Right forelimb (tissue), 1 donor: ENCODE measurements at places on chromosomes 13 and 19.

GRCh38 chr13:44237881-44238421 is 135.7 kb upstream of the SERP2 start:
- DNase-seq, result peak; percentile 72

- DNase-seq, result no peak
Observed at GRCh38 chr13:40130871-40131636, 475.6 kb downstream of the COG6 start.

GRCh38 chr13:113553511-113554332 is 30.8 kb upstream of the TFDP1 start:
- DNase-seq, result peak; percentile 28

DNA sequence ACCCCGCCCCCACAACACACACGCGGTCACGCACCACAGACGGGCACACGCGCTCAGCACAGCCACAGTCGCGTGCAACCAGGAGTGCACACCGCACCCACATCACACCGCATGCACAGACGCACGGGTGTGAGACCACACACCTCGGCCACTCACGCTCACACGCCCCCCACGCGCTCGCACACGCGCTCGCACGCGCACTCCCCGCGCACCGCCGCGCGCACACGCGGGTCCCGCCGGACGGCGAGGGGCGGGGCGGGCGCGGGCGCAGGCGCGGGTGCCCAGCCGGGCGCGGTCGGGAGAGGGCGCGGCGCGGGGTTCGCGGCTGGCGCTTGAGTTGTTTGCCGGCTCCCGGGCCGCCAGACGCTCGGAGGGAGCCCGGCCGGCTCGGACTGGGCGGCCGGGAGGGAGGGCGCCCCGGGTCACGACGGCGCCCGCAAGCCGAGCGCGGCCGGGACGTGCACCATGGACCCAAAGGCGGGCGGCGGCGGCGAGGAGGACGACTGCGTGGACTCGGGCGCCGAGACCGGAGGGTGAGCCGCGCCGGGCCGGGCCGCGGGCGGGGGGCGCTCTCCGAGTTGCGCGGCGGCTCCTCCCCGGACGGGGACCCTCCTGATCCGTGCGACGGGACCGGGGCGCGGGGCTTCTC is at the start of gene FAM124A:
FAM124A (plus strand) TSS at position 362 of the 649 bp plus-strand sequence; CDS start at position 466, 104 bp downstream.
- peak; percentile 69 for DNase-seq

DNA sequence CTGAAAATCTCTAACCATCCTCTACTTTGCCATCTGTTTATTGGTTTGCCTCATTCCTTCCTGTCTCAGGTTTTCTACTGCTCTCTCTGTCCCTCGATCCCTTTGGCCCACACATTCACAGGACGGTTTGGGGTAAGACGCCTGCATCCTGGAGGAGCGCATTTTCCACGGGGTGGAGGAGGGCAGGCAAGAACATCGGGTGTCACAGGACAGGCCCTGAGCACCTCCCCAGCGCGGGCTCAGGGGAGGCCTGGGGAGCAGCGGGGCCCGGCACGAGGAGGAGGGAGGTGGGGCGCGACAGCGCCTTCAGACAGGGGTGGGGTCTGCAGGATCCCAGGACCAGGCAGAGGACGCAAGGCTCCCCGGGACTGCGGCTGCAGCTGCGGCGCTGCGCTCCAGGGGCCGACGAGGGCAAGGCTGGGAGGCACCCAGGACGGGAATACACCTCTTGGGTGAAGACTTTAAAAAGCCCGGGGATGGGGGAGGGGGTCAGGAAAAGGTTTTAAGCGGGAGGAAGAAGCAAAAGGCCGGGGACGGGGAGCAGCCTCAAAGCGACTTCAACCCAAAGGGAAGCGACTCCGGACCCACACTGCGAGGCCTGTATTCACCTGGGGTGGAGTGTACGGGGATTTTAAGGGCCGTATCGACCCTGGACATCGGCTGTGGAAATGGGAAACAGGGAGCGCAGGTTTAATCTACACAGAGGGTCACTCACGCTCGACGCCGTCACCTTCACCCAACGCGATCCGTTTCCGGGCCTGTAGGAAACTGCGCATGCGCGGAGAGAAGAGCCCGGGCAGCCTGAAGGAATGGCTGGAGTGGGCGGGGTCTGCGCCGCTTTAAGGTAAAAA is at the start of gene ZNF415:
ZNF415 (minus strand) TSS at position 770 of the 851 bp plus-strand sequence. CDS start 10,234 bp downstream, outside the sequence.
- DNase-seq, result peak; percentile 92
